Hematopoietic multipotent progenitor cell treated with erythropoietin and hydrocortisone succinate and interleukin-3 and kit ligand, for 6 days (in vitro differentiated cells): ENCODE measurements at places on chromosomes 4 and X.
A peak's percentile ranks its signal among the peaks of the same experiment; 100 is the strongest.

DNA sequence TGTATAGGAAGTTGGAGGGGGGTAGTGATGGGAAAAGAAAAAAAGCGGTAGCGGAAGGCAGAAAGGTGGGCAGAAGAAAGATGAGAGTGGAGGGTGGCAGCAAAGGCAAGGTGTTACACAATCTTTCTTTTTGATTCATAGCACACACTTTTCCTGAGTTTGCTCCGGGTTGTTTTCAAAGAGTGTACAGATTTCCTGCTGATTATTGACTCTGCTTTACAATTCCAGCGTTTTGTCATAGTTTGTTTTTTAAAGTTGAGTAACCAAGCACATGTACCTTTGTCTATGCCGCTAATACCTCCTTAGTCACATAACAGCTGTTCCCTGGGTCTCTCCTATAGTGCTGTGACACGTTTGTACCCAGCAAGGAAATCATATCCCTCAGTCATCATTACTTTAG, 50.3 kb downstream of the AGA start:
- DNase-seq: no peak

- DNase-seq: no peak
These were observed 44.3 kb downstream of the BMPR1B start for GRCh38 chr4:94802091-94802490.

GRCh38 chr4:121728066-121728465, 31.3 kb upstream of the ANXA5 start:
- no peak for DNase-seq

- DNase-seq: no peak
These were observed 518.0 kb downstream of the RPA4 start for GRCh38 chrX:97401586-97402136.

DNA sequence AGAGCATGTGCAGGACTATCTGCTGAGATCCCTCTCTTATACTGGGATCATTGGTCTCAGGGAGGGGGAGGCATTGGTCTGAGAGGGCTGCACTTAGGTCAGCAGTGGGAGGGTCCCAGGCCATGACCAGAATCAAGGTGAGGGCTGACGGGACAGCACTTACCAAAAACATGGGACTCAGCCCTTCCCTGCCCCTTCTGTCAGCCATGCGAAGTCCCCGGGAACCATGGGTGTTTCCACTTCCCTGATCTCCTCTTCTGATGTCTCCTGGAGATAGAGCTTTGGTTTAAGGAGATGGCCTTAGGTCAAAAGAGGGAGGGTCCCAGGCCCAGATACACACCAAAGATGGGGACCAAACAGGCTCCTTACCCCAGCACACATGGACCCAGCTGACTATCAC, 12.9 kb upstream of the HSFX1 start:
- no peak for DNase-seq

DNA sequence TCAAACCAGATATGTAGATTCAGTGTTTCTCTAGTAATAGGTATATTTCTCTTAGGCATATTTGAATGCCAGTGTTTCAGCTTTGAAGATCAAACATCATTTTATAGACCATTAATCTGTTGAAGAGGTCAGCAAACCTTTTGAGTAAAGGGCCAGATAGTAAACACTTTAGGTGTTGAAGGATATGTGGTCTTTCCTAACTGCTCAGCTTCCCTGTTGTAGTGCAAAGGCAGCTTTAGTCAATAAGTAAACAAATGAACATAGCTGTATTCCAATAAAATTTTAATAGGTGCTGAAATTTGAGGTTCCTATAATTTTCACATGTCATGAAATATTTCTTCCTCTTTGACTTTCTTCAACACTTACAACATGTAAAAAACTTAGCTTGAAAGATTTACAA, 201.6 kb downstream of the ADGRL3 start:
- no peak for DNase-seq

GRCh38 chrX:1462110-1462509, 9.4 kb upstream of the ASMTL start:
- DNase-seq: no peak

DNA sequence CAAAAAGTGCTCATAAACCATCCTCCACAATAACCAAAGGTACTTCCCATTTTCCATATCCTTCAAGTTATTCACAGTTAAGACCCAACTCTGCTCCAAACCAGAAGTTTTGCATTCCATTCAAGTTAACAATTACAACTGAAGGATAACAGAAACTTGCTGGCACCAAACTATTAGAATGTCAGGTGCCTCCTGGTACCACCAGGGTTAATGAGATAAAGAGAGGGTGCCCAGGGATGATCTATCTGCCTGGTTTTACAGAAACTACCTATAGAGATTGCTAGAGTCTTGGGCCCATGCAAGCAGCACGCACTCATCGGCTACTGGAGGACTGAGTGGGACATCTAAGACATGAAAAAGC, 114.6 kb downstream of the RBM47 start:
- peak; percentile 7 for DNase-seq

DNA sequence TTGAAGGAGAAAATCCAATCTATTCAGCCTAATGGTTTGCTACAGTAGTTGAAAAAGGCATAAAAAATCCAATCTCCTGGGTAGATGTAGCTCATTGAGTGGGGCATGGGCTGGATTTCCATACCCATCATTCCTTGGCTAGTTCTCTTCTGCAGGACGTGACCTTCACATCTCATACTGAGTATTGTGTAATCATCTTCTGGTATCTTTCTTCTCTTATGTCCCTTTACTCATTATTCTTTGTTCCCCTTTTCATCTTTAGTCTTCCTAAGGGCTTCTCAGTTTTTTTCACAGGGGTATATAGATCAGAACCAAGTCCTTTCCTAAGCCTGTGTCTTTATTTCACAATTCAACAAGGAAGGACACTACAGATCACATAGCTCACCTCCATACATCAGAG, 727.6 kb upstream of the MAGEB2 start:
- DNase-seq: no peak

DNA sequence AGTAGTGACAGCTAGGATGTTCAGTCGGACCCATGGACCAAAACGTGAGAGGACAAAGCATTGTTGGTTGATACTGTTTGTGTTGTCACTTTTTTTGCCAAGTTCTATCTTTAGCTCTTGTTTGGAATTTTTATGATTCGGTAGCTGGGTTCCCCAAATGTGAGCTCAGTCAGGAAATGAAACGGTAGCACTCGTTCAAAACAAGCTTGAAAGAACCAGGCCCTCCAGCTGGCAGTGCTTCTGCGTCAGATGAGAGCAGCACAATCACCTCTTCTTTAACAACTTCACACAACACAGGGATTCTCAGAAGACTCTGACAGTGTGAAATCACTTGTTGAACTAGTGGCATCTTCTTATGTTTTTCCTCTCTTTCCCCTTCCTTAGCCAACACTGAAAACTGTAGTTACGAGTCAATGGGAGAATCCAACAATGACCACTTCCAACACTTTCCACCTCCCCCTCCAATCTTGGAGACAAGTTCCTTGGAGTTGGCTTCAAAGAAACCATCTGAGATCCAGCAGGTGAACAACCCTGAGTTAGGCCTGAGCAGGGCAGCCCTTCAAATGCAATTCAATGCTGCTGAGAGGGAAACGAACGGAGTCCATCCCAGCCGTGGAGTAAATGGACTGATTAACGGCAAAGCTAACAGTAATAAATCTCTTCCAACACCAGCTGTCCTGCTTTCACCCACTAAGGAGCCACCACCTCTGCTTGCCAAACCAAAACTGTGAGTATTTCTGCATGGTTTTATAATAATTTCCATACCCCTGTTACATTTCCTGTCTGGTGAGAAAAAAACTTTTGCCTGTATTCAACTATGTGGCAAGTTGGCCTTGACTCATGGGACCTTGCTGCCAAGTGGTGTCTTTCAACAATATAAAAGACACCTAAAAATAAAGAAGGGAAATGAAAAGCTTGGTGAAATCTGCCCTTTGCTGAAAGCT, 214.6 kb downstream of the PALLD start:
- DNase-seq: no peak
